ENCODE measurements at places on chromosomes 1 and 21.

- H3K4me3 ChIP-seq = no peak overlapping the region
- peaks cover 2% of the 10 kb centered on the region for H3K36me3 ChIP-seq
- no peak for DNase-seq
- no peaks in the 10 kb centered on the region for H3K27me3 ChIP-seq
- no peak overlapping the region for H3K27ac ChIP-seq
- H3K4me1 ChIP-seq = no peaks in the 10 kb centered on the region
These were observed 75.1 kb upstream of the WLS start for GRCh38 chr1:68307378-68307787.

DNA sequence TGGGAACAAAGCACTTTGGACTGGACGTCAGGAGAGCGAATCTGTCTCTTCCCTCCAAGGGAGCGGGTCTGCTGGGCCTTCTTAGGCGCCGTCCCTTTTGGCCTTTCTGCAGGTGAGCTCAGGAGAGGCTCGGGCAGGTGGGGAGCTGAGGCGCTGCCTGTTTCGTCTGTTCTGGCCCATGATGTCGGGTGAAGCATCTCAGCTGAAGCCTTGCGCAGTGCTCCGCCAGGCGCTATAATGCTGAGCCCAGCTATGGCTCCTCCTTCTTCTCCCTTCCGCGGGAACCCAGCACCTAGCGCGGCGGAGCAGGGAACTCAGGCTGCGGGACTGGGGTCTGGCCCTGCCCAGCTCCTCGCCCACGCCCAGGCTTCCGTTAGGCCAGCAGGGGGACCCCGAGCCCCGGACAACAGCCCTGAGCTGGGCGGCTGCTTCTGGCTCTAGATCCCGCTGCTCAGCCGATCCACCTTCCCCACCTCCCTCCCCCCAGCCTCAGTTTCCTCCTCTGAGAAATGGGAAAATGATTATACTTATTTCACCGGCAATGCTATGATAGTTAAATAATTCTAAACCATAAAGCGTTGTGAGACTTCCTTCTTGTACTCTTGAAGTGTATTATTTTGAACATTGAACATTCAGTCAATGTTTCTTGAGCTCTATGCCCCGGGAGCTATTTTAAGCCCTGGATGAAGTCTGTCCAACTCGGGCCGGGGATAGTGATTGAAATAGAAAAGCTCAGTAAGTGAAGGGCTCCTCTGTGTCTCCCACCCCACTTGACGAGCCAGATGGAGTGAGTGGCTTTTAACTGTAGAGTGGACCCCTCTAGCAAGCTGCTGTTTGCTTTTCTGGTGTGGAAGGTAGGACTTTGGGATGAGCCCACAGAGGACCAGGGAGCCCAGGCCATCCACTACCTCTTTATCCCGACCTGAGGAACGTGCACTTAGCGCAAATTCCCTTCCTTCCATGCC is 9.6 kb upstream of the ADORA1 start:
- H3K36me3 ChIP-seq = no peaks in the 10 kb centered on the region
- no peaks in the 10 kb centered on the region for H3K4me1 ChIP-seq
- no peak overlapping the region for H3K4me3 ChIP-seq
- no peak overlapping the region for H3K27ac ChIP-seq

DNA sequence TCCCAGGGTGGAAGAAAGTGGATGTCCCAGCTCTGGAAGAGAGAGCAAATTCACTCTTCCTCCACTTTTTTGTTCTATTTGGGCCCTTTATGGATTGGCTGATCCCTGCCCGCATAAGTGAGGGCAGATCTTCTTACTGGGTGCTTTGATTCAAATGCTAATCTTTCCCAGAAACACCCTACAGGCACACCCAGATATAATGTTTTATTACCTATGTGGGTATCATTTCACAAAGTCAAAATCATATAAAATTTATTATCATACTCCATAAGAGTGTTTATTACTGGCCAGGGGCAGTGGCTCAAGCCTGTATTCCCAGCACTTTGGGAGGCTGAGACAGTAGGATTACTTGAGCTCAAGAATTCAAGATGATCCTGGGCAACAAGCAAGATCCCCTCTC is 16.9 kb upstream of the PLA2G4A start:
- no peak for DNase-seq
- H3K36me3 ChIP-seq = no peaks in the 10 kb centered on the region
- no peaks in the 10 kb centered on the region for H3K27me3 ChIP-seq
- H3K4me3 ChIP-seq = no peak overlapping the region

GRCh38 chr1:54967372-54967771 is 13.1 kb upstream of the TMEM61 start:
- peaks cover 47% of the 10 kb centered on the region for H3K27me3 ChIP-seq
- no peak overlapping the region for H3K27ac ChIP-seq
- no peaks in the 10 kb centered on the region for H3K36me3 ChIP-seq
- DNase-seq = no peak

- no peak overlapping the region for H3K27ac ChIP-seq
- peaks cover 26% of the 10 kb centered on the region for H3K27me3 ChIP-seq
- peaks cover 6% of the 10 kb centered on the region for H3K4me1 ChIP-seq
- H3K4me3 ChIP-seq = peak overlapping the region; percentile 81
- peaks cover 2% of the 10 kb centered on the region for H3K36me3 ChIP-seq
These were observed 533 bp upstream of the RGL1 start for GRCh38 chr1:183804387-183804786.

DNA sequence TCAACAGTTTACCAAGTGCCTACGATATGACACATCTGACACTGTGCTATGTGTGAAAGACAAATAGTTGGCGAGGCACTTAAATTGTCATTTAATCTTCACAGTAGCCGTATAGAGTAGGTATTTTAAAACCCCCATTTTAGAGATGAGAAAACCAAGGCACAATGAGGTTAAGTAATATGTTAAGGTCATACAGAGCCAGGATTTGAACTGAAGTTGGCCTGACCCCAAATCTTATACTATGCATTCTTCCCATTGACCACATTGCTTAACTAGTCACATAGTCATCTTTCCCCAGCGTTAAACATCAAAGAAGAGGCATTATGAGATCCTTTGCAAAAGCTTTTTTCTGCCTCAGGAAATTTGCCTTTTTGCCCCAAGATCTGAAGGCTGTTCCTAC is 3.9 kb downstream of the INKA2 start:
- no peak for DNase-seq
- H3K4me3 ChIP-seq = no peak overlapping the region
- no peaks in the 10 kb centered on the region for H3K36me3 ChIP-seq
- peaks cover 23% of the 10 kb centered on the region for H3K4me1 ChIP-seq
- peaks cover 32% of the 10 kb centered on the region for H3K27me3 ChIP-seq
- no peak overlapping the region for H3K27ac ChIP-seq

DNA sequence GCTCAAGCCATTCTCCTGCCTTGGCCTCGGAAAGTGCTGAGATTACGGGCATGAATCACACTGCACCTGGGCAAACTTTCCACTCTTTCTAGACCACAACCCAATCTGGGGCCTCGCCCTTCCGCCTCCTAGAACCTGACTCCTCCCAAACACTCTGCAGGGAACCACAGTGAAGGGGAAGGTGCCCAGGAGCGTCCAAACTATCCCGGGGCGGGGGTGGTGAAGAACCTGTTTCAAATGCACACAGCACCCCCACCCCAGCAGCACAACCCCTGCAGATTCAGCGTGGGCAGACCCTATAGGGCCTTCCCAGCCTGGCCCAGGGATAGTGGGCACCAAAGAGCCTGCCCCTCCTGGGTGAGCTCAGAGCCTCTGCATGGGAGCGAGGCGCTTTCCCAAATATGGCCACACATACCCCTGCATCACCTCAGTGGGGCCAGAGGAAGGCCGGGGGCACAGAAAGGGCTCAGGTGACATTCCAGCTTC is 86.9 kb downstream of the STUM start:
- H3K27me3 ChIP-seq = no peaks in the 10 kb centered on the region
- peak overlapping the region; percentile 85 for H3K27ac ChIP-seq
- peaks cover 31% of the 10 kb centered on the region for H3K4me1 ChIP-seq
- peak overlapping the region; percentile 36 for H3K4me3 ChIP-seq

GRCh38 chr1:154659823-154660592 is 52.0 kb upstream of the ADAR start:
- no peak overlapping the region for H3K27ac ChIP-seq
- H3K36me3 ChIP-seq = no peaks in the 10 kb centered on the region
- no peaks in the 10 kb centered on the region for H3K4me1 ChIP-seq
- no peak for DNase-seq

- H3K4me1 ChIP-seq = no peaks in the 10 kb centered on the region
- H3K4me3 ChIP-seq = no peak overlapping the region
- no peak overlapping the region for H3K27ac ChIP-seq
These were observed 2.4 kb downstream of the HSPB7 start for GRCh38 chr1:16015491-16015890.

DNA sequence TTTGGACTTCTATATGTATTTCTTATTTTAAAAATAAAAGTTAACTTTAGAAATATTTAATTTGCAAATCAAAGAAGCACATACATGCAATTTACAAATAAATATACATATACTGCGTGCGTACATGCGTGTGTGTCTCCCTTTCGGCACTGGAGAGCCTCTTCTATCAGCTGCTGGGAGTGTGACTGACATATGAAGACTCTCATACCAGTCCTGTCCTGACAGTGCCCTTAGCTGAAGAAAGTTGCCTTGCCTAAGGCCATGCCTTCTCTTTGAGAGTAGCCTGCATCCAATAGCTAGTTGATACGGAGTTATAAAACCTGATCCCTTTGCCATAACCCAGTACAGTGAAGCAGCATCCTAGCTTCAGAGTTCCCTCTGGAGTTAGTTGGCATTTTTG is 282.4 kb upstream of the NEGR1 start:
- no peaks in the 10 kb centered on the region for H3K27me3 ChIP-seq
- DNase-seq = no peak
- H3K4me3 ChIP-seq = no peak overlapping the region
- no peaks in the 10 kb centered on the region for H3K36me3 ChIP-seq

- H3K36me3 ChIP-seq = no peaks in the 10 kb centered on the region
- H3K4me1 ChIP-seq = no peaks in the 10 kb centered on the region
- no peak for DNase-seq
These were observed 62.2 kb downstream of the ABCA4 start for GRCh38 chr1:94058766-94059165.

DNA sequence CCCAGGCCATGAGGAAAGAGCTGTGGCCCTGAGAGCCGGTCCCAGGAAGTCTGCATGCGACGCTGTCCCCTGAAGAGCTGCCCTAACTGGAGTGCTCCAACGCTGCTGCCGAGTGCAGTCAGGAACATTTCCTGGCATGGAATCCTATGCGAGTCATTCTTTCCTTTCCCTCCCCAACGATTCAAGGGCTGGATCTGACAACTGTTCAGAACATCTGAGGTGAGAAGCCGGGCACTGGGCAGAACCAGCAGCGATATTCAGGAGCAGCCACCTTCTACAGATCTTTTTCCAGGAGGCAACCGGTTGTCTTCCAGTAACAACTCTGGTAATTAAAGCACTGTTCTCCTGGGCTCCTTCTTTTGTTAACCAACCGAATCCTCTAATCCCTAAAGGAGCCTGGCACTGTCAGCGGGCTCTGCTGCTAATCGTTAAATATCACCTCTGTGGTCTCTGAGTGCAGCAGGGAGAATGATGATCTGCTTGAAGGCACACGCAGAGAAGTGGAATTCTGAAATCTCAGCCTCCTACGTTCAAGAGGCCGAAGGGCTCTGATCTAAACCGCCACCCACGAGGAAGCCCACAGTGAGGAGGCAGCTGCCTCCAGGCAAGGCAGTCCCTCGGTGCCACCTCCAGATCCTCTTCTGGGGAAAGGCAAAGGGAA is 55.8 kb downstream of the SLC45A1 start:
- peaks cover 11% of the 10 kb centered on the region for H3K36me3 ChIP-seq
- H3K27me3 ChIP-seq = no peaks in the 10 kb centered on the region
- DNase-seq = no peak
- H3K4me3 ChIP-seq = no peak overlapping the region

DNA sequence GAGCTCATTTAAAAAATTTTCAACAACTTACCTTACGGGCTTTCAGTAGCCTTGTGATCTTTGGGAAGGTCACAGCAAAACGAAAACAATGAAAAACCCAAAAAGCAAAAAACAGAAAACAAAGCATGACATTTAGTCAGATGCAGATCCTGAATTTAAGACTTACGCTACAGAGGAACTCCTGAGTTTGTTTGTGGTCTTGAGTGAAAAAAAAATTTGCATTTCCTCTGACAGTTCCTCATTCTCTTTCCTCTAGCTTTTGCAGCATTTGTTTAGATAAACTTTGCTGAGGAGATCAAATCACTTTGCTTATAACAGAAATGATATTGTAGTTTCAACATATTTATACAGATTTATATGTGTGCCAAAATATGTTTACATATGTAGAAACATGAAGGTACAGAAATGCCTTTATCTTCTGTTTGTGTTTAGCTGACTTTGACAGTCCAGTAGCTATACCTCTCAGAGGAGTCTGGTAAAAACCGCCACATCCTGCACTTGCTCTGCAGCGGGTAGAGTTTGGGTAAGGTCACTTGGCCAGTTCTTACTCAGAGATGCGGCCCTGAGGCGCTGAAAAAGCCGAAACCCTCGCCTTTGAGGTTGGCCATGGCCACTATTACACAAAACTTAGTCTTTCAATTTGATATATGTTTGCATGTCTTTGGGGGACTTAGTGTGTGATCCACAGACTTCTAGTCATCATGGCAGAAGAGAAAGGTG is 142.5 kb downstream of the TNR start:
- no peak overlapping the region for H3K4me3 ChIP-seq
- peaks cover 60% of the 10 kb centered on the region for H3K27me3 ChIP-seq
- H3K36me3 ChIP-seq = no peaks in the 10 kb centered on the region
- no peaks in the 10 kb centered on the region for H3K4me1 ChIP-seq
- H3K27ac ChIP-seq = no peak overlapping the region

- no peak overlapping the region for H3K27ac ChIP-seq
- no peak for DNase-seq
- H3K27me3 ChIP-seq = peaks cover 49% of the 10 kb centered on the region
- no peak overlapping the region for H3K4me3 ChIP-seq
These were observed 144.1 kb downstream of the TNR start for GRCh38 chr1:175599212-175599705.
